ENCODE measurements at places on chromosomes 5 and 9.

- DNase-seq = no peak
These were observed 282.4 kb downstream of the EFNA5 start for GRCh38 chr5:107388141-107388861.

DNA sequence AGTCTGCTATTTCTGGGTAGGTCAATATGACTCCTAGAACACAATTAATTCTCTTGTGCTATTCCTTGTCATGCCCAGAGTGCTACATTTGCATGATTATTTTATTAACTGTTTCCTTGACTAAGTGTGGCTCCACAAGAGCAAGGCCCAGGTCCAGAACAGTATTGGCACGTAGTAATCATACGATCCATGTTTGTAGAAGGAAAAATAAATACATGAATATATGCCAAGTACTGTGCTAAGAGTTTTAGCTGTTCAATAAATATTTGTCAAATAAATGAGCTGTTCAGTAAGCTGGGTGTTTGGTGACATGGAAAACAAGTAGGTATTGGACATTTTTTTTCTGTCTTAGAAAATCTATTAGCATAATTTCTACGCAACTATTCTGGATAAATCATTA is 995.9 kb downstream of the MAT2B start:
- DNase-seq = no peak

DNA sequence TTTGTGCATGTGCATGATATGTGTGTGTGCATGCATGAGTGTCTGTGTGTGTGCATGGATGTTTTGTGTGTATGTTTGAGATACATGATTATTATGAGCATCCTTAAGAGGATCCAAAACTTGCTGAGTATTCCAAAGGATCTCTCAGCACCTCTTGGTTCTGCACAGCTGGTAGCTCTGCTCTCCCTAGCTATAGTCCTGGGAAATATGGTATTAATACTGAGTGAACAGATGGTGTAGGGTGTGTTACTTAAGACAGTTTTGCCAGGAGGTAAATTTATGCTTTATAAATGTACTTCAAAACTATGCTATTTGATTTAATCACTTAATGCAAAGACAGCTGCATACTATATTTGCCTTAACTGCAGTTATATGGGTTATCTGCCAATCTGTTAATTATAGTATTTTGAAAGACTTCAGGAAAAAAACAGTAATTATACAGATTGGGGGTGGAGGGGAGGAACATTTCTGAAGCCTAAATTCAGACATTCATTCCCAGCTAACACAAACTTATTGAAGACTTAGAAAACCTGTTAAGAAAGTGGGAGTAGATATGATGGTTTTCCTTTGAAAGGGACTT is 215.5 kb downstream of the MPDZ start:
- no peak for DNase-seq

DNA sequence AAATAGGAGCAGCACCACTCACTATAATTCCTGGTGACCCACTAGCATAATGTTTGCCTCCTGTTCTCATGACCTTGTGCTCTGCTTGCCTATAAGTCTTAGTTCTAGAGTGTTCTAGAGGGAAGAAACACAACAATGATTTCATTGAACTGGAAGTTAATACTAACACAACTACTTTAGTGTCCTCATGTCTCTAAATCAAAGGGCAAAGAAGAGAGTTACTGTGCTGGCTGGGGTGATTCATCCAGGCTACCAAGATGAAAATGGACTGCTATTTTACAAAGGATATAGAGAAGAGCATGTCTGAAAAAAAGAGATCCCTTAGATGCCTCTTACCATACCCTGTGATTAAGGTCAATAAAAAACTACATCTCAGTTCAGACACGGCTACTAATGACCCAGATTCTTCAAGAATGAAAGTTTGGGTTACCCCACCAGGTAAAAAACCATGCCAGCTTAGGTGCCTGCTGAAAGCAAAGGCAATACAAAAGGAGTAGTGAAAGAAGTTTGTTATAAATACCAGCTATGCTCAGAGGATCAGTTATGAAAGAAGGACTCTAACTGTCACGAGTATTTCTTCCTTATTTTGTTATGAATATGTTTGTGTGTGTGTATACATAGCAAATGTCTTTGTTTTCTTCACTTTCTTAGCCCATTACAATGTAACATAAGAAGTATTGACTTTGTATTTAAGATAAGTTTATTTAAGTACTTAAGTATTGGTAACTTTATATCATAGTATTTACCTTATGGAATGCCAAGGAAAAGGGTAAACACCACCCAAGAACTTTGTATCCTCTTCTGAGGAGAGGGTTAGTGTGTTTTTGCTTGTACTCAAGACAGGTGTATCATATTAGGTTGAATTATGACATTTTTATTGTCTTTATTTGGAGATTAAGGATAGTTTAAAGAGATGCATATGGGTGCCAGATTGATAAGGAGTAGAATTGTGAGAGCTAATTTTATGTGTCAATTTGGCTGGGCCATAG is 314.1 kb upstream of the PTGER4 start:
- DNase-seq = no peak

DNA sequence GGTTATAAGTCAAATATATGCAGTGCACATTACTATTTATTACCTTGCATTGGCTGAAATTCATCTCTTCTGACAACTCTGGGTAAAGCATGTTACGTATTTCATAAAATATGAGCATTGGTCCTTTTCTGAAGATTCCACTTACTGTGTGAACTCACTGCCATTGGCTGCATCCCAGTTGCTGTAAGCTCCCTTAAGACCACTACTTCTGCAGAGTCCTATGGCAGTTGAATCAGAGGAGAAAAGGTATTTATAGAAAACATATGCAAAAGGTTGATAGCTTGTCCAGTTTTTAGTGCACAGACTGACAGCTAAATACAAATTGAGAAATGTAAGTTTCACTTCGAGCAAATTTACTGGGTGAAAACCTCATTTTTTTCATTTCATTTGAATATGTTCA is 394.6 kb upstream of the ARRDC3 start:
- DNase-seq = no peak
